ENCODE measurements at places on chromosomes 2 and 18.
A peak's percentile ranks its signal among the peaks of the same experiment; 100 is the strongest.

DNA sequence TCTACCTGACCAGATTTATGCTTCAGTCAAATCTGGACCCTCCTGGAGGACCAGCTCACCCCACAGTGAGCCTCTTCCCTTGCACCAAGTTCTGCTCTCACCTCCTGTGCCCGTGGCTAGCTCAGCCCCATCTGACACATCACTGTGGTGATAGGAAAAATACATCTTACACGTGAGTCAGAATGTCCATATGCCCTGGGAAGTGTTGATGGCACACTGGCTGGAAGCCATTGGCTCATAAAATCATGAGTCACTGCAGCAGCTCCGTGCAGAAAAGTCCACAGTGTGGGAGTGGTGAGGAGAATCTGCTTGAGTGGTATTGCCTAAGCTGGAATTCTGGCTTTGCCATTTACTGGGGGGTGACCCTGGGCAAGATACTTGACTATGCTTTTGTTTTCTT lies 42.6 kb upstream of the RAPGEF4 start:
- DNase-seq, result no peak

DNA sequence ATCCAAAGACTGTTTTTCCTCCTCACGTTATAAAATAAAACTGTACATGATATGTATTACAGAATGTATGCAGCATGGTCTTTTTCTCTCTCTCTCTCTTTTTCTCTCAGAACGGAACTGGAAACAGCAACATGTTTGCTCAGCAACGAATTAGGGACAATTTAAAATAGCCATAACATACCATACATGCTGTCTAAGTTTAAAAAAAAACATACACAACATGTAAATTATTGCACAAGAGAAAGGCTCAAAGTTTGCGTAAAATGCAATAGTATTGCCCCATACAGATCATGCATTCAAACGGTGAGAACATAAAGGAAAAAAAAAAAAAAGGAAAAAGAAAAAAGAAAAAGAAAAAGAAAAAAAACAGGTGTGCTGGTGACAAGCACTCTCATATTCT lies 93.6 kb downstream of the BCL11A start:
- no peak for DNase-seq

- DNase-seq, result no peak
Measured at GRCh38 chr2:133271105-133271504, 297.2 kb downstream of the NCKAP5 start.

DNA sequence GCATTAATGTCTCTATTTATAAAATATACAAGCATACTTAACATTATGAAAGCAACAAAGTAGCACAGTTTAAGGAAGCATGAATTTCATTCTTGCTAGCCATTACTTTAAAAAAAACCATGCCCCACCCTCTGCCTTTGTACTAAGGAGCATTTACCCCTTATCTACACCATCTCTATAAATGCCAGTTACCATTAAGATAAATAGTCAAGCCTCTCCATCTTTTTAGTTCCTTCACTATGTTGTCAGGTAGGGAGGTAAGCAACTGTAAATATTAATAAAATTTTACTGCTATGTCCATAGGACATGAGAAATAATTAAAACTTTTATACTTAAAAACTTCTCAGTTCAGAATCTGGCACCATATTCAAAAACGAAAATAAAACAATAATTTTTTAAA lies 42.1 kb downstream of the ROCK1 start:
- no peak for DNase-seq

DNA sequence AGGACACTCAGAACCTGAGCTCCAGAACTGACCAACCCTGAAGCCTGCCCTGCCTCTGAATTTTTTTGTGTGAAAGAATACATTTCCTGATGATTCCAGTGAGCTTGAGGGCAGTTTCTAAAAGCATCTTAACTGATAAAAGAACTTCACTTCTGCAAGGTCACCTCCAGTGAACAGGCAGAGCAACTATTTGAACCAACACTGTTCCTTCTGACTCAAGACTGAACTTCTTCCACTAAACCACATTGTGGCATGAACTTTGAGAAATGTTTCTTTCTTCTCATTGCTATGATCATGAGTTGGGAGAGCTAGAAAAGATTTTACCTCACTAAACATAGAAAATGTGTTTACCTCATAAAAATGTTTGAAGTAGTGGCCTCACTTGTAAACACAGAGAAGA lies 83.8 kb upstream of the SERTAD2 start:
- DNase-seq, result no peak

- no peak for DNase-seq
Measured at GRCh38 chr2:161775971-161776370, 151.8 kb downstream of the SLC4A10 start.

GRCh38 chr2:63834401-63834800 lies 7.3 kb upstream of the UGP2 start:
- DNase-seq, result no peak

- DNase-seq, result no peak
Measured at GRCh38 chr2:236305531-236305930, 41.3 kb upstream of the ASB18 start.

- no peak for DNase-seq
Measured at GRCh38 chr2:41668529-41668928, 379.3 kb upstream of the PKDCC start.

GRCh38 chr18:12656938-12657683 lies 796 bp downstream of the SPIRE1 start:
- DNase-seq, result no peak

DNA sequence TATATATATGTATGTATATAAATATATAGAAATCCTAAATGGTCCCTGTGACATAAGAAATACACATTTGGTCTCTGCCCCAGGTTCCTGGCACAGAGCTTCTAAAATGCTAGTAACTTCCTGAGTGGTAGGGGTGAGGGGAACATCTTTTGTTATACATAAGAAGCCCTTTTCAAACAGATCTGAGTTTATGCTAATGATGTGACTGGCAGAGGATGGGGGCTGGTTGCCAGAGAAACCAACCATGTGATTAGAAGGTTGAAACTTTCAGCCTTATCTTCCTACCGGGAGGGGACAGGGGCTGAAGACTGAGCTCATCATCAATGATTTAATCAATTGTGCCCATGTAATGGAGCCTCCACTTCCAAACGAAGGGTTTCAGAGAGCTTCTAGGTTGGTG lies 16.3 kb downstream of the MFSD2B start:
- no peak for DNase-seq

DNA sequence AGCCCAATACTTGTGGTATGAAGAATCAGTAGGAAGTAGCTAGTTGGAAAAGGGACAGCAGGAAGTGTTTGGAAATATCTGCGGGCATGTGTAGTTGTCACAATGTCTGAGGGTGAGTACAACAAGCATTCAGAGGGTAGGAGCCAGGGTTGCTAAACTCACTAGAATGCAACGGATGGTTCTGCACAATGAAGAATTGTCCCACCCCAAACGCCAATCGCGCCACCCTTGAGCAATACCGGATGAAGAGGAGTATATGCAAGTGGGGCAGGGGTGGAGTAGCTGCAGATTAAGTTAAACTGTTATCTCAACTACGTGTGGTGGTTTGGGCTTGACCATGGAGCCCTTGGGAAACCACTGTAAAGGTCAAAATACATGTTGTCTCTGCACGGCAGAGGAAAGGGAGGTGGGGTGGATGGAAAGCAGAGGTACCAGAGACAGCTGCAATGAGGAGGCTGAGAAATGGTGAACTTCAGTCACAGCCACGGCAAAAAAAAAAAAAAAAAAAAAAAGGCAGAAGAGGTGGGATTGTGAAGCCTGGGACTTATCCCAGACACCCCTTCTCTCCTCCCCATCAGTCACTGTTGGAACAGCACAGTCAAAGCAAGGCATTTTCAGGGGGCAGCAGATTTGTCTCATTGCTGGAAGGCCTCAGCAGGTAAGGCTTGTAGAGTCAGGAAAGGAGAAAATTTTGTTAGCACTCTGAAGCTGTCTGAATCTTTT lies 5.2 kb downstream of the CCL20 start:
- no peak for DNase-seq

GRCh38 chr2:230203110-230203676 lies 16.6 kb downstream of the SP110 start:
- no peak for DNase-seq

DNA sequence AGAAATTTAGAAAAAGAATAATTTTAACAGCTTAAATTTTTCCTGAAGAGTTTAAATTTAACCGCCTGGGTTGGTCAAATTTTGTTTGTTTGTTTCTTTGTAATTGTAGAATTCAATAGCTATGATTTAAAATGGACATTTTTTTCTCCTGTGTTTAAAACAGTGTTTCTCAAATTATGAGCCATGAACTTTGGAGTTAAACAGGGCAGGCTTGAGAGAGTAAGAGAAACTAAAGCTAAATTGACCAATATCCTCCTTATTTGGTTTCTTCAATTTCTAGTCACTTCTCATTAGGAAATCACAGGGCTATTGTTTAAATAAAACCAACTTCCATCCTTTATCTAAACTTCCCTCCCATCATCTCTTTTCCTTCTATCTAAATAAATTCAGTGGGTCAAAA lies 21.9 kb downstream of the FN1 start:
- DNase-seq, result no peak

- peak; percentile 75 for DNase-seq
Measured at GRCh38 chr2:46979571-46979979, 64.0 kb upstream of the MCFD2 start.

DNA sequence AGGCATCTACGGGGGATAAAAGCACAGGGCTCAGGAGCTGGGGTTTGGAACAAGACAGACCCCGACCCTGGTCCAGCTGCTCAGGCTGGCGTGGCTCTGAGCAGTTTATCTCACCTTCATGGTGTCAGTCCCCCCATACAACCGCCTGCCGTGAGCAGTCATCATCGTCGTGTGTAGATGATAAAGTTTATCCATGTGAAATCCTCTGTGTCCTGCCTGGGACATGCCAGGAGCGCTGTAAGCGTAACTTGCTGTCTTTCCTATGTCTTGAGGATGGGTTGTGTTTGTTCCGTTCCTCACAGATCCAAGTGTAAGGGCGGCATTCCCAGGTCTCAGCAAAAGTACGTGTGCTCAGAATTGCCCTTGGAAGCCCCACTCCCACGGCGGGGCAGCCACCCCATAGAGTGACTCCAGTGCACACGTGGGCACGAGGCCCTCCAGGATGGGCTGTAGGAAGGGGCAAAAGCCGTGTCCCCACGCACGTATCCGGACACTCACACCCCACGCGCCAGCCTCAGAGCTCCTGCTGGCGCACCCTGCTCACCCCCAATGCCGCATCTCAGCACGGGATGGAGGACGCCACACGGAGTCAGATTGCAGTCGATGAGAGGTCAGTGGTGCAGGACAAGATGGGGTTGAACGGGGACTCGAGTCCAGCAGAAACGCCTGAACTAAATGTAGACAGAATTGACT lies 50.9 kb downstream of the ADI1 start:
- DNase-seq, result no peak

DNA sequence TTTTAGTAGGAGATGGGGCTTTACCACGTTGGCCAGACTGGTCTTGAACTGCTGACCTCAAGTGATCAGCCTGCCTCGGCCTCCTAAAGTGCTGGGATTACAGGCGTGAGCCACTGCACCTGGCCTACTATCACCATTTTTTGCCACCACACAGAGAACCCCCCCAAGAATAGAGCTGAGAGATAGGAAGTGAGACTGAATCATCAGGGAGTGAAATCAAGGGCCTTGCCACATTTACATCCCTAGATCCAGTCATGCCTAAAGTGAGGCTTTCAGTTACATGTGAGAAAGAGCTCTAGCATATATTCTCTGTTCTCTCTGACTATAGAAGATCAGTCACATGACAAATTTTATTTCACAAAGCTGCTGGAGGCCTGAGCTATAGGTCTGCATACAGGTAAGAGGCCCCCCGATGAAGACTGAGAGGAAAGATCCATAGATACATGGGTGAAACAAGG lies 28.0 kb upstream of the KCMF1 start:
- DNase-seq, result no peak

- DNase-seq, result no peak
Measured at GRCh38 chr2:101759162-101759561, 61.7 kb downstream of the MAP4K4 start.

DNA sequence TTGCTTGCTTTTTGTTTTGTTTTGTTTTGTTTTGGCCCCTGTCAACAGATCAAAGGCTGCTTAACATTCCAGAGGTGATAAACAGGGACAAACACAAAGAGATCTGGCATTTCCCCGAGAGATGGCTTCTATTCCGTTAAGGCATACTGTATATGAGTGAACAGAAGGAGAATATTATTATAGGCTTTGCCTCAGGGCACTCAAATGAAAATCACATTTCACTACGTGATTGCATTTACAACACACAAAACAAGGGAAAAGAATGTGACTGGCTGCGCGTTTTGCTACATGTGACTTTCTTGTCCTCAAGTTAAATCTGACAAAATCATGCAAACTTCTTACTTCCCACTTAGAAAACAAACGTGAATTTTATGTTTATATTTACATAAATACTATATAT lies 1037.9 kb upstream of the DDX18 start:
- DNase-seq, result no peak

DNA sequence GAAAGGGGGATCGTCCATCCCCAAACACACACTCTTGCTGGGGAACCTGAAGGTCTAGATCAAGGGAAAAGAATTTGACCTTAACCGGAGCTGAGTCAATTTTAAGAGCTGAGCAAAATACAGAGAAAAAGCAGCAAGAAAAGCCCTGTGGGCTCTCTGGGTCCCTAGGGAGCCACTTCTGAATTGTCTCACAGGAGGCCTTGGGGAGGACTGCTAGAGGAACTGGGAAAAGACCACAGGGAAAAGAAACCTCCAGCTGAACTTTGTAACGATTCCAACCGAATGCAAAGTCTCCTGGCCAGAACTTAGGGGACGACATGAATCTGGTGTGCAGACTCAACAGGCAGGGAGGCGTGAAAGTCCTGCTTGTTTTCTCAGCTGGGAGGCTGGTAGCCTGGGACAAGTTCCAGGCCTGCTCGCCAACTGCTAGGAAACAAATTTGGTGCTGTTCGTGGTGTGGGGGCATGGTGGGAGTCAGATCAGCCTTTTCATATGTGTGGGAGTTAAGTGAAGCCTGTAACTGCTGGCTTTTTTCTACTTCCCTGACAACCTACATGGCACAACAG lies 644.6 kb upstream of the CNTNAP5 start:
- DNase-seq, result no peak

- DNase-seq, result no peak
Measured at GRCh38 chr2:43226955-43227829, 786 bp upstream of the ZFP36L2 start.

DNA sequence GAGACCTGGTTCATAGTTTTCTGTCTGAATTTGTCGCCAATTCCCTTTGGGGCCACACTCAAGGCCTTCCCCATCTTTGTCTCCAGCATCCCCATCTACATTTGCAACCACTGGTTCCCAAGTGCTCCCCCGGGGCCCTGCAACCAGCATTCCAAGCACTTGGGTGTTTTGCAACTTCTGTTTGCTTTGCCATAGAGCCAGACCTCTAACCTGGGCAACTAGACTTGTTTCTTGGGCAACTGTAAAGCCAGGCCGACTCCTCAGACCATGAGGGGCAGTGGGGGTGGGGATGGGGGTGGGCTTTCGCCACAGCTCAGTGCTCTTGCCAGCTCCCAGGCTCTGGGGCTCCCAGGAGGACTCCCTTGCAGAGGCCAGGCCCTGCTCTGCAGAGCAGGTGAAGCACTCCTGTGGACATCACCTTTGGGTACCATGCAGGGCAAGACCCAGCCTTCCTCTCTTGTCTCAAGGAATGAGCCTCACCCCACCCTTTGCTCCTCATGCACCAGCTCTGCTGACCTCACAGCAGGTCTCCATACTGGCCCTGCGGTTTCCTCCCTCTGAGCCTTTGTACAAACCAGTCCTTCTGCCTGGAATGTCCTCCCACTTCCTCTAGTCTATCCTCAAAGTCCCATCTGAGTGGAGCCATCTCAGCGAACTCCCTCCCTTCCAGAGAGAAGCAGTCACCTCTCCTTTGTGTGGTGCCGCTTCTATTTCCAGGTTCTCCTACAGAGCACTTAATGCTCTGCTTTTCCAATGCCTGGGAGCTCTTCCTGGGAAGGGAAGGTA lies 126.7 kb upstream of the MYCN start:
- DNase-seq, result no peak
